ENCODE measurements at places on chromosomes 4 and X.

GRCh38 chr4:184397516-184398163, 76.7 kb downstream of the IRF2 start:
- DNase-seq: no peak

- no peak for DNase-seq
Measured at GRCh38 chr4:87498446-87498900, 30.7 kb downstream of the SPARCL1 start.

DNA sequence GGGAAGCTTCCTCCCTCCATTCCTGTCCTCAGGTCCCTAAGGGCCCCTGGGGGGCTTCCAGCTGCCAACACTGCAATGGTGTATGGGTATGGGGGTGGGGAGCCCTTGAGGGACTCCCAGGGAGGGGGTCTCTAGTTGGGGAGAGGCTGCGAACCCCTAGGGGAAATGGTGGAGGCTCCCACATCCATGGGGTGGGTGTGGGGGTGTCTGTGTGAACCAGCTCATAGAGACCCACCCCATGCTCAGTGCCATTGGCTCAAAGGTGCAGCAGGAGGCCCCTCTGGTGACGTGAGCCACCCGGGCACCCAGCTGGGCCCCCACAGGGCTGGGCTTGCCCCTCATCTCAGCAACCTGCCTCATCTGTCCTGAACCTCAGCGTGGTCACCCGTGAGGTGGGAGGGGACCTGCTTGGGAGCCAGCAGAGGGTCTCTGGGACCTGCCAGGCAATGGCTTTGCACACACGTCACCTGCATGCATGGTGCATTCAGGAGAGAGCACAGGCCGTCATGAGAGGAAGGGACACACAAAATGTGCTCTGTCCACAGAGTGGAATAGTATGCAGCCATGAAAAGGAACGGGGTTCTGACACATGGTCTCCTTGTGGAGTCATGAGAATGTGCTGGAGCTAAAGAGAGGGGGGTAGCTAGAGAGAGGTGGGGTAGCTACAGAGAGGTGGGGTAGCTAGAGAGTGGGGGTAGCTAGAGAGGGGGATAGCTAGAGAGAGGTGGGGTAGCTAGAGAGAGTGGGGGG, 22.7 kb upstream of the PLCXD1 start:
- no peak for DNase-seq

DNA sequence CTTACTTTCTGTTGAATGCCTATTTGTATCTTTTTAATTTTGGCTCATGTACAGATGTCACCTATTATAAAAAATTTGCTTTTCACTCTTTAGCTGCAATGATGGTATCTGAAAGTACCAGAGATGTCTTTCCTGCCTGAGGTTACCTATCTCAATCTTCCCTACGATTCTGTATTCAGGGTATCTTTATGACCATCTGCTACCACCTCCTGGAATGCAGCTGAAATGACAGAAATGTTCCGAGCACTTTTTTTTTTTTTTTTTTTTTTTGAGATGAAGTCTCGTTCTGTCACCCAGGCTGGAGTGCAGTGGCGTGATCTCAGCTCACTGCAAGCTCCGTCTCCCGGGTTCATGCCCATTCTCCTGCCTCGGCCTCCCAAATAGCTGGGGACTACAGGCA, 136.4 kb downstream of the REPS2 start:
- no peak for DNase-seq

GRCh38 chr4:180832073-180832472, 1411.1 kb upstream of the TENM3 start:
- DNase-seq: no peak

DNA sequence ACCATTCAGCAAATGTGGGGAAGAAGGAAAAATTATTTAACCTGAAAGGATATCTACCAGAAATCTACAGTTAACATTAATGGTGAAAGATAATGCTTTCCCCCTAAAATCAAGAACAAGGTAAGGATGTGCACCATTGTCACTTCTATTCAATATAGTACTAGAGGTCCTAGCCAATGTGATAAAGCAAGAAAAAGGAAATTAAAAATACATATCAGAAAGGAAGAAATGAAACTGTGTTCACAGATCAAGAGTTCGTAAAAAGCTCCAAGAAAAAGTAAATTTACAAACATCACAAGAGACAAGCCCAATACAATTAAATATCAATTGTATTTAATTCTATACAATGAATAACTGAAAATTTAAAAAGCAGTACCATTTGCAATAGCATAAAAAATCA, 57.6 kb downstream of the CNOT6L start:
- no peak for DNase-seq

GRCh38 chr4:139053909-139054308, 38.3 kb downstream of the NOCT start:
- DNase-seq: no peak

- DNase-seq: no peak
Measured at GRCh38 chr4:1992468-1993168, 16.2 kb downstream of the NELFA start.

GRCh38 chr4:165464813-165465381, 86.1 kb downstream of the CPE start:
- no peak for DNase-seq

DNA sequence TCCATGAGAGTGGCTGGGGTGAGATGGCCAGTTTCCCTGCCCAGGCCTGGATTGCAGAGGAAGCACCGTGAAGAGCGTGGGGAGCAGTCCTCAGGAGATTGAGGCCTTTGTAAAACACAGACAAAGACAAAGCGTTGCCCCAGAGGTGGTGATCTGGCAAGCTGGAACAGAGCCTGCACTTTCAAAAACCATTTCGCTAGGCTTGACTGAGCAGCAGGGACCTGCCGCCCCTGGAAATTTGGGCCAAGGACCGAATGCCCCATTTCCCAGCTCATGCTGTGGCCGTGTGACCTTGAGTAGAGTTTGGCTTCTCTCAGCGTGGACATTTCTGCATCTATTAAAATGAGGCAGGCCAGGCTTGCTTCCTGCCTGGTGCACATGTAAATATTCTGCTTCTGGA, 381.4 kb downstream of the BCOR start:
- no peak for DNase-seq

- DNase-seq: no peak
Measured at GRCh38 chr4:17163156-17163771, 264.8 kb upstream of the LDB2 start.

DNA sequence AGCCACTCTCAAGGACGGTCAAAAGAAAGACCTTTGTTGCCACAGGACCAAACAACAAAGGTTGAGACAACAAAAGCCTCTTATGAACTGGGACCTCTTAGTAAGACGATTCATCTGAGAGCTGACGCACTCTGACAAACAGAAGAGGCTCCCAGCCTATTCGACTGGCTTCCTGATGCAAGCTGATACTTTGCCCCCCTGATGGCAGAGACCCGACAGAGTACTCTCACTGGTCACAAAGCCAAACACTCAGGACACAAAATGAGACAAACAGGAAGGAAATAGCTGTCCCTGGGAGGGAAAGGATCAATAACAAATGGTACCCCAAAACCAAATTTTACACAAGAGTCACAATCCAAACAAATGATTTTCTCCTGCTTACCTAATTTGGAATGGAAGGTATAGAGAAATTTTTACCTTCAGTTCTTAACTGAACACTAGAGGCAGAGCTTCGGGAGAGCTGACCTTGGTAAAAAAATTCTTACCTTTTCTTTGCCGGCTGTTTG, 75.2 kb upstream of the PLAC8 start:
- DNase-seq: no peak

DNA sequence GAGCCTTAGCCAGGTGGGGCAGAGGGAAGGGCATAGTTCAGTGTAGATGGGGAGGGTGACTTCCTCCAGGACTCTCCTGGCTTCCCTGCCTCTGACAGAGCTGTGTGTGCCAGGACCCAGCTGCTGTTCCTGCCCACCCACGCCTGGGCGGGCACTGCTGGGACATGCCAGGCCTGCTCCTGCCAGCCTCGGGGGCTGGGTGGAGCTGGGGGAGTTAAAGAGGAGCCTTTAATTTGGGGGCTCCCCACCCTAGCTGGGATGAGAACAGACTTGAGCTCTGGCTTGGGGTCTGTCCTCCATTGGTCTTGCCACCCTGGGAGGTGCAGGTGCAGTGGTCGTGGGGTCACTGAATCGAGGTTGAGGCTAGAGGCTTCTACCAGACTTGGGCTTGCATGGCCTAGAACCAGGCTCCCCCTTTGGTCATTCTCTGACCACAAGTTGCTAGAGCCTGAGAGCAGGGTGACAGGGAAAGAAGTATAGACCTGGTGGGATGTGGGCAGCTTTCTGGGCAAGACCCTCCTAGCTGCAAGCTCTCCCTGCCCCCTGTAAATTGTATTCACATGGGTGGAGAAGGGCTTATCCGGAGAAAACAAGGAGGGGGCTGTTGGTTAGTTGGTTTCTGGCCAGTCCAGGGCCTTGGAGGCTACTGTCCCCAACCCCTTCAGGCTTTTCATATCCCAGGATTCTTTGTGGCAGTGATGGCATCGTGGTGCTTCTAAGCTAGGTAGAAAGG, 5.7 kb downstream of the EFNB1 start:
- DNase-seq: no peak

DNA sequence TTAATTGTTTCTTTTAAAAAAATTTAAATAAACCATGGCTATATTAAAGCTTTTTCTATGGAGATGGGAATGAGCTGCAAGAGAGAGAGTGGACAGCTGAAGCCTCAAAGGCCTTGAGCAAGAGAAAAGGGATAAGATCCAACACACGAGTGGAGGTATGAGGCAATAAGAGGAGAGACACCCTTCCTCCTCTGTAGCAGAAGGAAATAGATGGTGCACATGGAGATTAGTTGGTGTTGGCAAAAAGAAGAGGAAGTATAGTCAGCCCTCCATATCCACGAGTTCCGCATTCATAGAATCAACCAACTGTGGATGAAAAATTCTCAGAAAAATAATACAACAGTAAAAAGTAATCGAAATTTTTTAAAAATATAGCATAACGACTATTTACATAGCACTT, 3.2 kb downstream of the CXorf38 start:
- DNase-seq: no peak

- no peak for DNase-seq
Measured at GRCh38 chr4:47287735-47288134, 175.8 kb downstream of the COMMD8 start.

GRCh38 chrX:739611-740010, 109.0 kb downstream of the SHOX start:
- DNase-seq: no peak

DNA sequence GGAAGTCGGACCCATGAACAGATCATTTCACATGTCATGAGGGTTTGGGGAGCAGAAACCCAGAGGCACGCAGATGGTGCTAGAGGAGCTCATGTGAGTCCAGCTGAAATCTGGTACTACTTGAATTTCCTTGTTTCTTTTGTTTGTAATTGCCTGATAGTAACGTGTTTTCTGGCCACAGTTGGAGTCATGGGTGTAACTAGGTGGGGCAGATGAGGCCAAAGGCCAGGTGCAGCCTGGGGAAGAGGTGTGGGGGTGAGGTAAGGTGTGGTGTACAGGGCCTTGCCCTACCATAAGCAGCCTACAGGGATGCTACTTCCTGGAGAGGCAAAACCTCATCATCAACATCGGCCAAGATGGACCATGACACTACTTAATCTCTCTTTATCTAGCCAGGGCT, 271.4 kb downstream of the PTTG2 start:
- DNase-seq: no peak

GRCh38 chr4:1045595-1046201, 34.3 kb downstream of the FGFRL1 start:
- DNase-seq: no peak

DNA sequence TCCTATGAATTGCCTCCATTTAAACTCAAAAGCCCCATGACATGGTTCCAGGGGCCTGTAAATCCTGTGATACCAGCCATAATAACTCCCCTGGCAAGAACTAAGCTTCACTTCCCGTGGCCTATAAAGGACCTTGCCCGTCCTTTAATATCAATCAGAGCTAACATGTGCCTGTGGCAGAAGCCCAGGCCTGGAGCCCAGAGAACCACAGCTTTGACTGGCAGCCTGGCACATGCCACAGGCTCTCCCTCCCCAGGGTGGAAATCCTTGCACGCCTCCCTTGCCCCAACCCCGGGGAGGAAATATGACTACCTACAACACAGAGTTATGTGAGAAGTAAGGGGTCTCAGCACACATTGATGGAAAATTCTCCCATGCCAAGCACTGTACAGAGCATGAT, 287.4 kb downstream of the RAB28 start:
- DNase-seq: no peak

GRCh38 chr4:173121076-173121561, 47.5 kb upstream of the GALNT7 start:
- DNase-seq: no peak

DNA sequence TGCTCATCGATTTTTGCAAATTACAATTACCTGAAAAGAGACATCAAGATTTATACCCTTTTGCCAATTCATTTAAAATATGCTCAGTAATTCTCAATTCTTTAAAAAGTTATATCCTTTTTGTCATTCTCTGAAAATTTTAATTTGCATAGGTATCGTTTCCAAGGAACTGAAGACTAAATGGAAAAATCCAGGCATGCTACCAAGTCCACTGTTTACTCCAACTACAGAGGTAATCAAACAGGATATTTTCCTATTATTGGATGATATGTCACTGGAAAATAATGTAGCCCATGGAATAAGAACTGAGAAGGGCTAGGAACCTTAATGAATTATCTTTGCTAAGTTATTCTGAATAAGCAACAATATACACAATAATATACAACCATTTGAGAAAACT, 132.7 kb downstream of the THOC2 start:
- DNase-seq: no peak

GRCh38 chrX:155211208-155211607, 5.1 kb upstream of the VBP1 start:
- no peak for DNase-seq
